ENCODE measurements at places on chromosomes 3 and 15.

DNA sequence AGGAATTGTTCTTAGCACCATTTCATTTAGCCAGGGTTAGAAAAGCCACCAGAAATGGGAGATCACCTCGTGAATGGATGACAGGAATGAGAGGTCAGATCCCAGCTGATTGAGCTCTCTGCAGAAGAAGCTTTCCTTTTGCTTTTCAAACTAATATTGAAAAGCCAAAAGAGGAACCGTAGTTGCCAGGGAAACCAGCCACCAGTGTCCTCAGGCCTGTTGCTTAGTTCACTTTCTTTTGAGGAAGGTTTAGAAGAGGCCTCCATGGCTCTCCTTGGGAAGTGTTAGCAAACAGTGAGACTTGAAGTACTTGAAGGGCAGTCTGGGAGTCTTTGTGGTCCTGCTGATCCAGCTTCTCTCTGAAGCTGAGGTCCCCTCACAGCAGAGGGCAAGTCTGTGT is 7.4 kb upstream of the CCK start:
- DNase-seq = no peak

DNA sequence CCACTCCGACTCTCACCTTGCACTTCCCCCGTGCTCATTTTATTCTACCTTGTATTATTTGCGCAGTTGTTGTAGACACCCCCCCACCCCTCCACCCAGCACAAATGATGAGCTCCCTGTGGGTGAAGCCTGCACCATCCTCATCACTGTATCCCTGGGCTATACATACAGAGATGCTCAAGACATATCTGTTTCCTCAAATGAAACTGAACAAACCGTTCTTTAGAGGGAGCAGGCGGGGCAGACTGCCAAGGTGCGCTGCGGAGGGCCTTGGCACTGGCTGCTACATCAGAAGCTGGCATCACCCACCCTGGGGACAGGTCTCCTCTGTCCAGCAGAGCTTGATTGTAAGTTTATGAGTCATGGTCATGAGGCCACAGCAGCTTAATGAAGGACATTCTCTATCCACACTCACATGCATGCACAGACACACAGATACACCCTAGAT is 29.0 kb downstream of the ADCY5 start:
- DNase-seq = no peak

DNA sequence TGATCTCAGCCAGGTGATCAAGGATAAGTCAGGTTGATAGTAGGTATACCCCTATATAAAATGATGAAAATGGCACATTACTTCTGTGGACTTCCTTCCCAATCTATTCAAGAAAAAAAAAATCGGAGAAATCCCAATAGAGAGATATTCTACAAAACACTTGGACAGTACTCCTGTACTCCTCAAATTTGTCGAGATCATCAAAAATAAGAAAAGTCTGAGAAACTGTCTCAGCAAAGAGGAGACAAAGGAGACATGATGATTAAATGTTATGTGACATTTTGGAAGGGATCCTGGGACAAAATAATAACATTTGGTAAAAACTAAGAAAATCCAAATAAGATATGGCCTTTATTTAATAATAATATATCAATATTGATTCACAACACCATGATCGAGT is 94.6 kb downstream of the DCLK3 start:
- no peak for DNase-seq

DNA sequence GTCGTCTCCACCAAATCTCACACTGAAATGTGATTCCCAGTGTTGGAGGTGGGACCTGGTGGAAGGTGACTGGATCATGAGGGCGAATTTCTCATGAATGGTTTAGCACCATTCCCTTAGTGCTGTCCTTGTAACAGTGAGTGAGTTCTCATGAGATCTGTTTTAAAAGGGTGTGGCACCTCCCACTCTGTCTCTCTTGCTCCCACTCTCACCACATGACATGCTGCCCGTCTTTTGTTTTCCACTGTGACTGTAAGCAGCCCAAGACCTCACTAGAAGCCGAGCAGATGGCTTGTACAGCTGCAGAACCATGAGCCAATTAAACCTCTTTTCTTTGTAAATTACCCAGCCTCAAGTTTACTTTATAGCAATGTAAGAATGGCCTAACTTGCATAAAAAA is 21.2 kb downstream of the RAD18 start:
- DNase-seq = no peak

GRCh38 chr3:188686324-188686723 is 485.4 kb upstream of the TPRG1 start:
- DNase-seq = no peak

- no peak for DNase-seq
These were observed 2.5 kb downstream of the RBM15B start for GRCh38 chr3:51393564-51393963.

GRCh38 chr15:83380682-83381081 is 66.5 kb upstream of the SH3GL3 start:
- DNase-seq = no peak

GRCh38 chr3:151219056-151219455 is 16.0 kb upstream of the GPR171 start:
- DNase-seq = no peak

GRCh38 chr3:88385090-88385489 is 235.3 kb downstream of the C3orf38 start:
- DNase-seq = no peak

- no peak for DNase-seq
These were observed 130.0 kb upstream of the NR2F2 start for GRCh38 chr15:96200357-96200967.

GRCh38 chr15:33168444-33168843 is 26.1 kb downstream of the FMN1 start:
- no peak for DNase-seq

DNA sequence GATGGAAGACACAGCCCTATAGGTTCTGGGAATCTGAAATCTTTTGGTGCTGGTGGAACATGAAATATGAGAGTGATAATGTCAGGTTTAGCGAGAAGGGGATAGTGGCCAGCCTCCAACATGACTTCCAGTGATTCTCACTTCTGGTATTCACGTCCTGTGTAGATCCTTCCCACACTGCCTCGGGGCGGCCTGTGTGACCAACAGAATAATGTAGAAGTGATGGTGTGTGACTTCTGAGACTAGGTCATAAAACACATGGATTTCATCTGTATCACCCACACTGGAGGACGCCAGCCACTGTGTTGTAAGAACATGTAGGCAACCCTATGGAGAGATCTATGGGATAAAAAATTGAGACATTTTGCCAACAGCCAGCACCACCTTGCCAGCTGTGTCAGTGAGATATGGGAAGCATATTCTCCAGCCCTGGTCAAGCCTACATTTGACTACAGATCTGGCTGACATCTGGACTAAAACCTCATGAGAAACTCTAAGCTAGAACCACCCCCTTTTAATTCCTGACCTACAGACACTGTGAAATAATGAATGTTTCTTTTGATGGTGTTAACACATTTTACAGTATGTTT is 25.5 kb upstream of the NUDT16 start:
- DNase-seq = no peak

DNA sequence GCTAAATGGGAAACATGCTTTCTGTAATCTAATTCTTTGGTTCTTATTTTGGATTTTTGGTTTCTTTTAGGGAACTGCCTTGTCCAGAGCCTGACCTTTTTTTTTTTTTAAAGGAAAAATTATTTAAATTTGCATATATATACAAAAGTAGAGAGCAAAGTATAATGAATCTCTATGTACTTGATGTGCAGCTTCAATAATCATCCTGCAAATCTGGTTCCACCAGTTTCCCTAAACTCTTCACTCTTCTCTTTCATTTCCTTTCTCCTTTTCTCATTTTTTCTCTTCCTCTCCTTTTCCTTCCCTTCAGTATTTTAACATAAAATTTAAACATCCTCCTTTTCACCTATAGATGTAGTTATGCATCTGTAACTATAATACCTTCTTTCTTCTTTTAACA is 82.5 kb downstream of the USP13 start:
- DNase-seq = no peak

DNA sequence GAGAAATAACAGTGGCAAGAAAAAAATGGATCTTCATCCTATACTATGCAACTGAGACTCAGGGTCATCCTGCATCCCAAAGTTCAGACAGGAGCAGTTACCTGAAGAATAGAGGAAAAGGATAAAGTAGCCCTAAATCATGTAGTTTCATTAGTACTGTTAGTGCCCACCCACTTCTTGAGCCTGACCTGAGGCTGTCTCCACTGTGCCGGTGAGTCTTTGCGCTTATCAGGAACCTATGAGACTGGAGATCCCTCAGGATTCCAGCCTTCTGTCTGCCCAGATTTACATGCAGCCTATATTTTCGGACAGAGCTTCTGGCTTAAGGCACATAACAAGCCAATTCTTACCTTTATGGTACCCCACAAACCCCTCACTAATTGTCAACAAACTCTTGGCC is 791.6 kb downstream of the ROBO1 start:
- no peak for DNase-seq

All from muscle of back (tissue), 13 donors.